ENCODE measurements at places on chromosomes 5 and 9.
A peak's percentile ranks its signal among the peaks of the same experiment; 100 is the strongest.

DNA sequence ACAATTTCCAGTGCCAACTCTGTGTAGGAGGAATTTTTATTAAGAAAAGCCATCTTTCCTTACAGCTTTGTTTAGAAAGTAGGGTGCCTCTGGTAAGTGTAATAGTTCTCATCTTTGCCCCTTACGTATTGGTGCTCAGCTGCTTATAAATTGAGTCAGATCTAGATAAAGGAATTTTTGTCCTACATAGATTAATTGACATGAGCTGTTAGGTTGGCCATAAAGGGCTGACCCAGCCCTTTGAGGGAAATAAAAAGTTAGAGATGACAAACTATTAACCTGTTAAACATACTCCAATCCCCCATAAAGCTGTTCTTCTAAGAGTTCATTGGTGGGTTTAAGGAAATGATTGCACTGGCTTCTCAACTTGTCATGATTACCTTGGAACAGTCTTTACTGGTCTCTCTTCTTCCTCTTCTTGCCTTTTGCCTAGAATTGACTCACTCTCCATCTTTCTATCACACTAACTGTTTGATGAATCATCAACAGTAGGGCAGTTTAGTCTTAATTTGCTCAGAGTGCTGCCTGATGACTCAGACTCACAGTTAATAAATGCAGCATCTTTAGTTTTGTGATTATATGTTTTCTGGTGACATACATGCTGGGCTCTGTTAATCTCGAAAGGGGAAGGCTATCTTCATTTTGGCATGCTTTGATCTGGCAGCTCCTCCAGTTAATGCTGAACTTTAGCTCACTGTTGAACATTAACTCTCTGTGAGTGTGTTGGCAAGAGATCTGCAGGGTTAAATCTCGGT, 51.7 kb downstream of the ARHGAP26 start:
- no peak for DNase-seq

DNA sequence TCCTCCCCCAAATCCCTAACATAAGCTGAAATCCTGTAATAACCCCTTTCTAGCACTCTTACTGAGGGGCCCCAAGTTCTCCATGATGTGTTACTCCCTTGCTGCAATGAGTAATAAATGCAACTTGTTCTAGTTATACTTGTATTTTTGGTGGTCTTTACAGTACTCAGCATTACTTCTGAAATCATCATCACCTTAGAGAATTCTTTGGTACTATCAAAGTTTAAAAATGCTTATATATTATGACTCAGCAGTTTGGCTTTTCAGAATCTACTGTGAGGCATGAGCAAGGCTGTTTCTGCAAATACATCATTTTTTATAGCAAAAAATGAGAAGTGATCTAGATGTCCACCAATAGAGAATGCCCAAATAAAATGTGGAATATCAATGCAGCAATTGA, 20.7 kb upstream of the ROPN1L start:
- no peak for DNase-seq

DNA sequence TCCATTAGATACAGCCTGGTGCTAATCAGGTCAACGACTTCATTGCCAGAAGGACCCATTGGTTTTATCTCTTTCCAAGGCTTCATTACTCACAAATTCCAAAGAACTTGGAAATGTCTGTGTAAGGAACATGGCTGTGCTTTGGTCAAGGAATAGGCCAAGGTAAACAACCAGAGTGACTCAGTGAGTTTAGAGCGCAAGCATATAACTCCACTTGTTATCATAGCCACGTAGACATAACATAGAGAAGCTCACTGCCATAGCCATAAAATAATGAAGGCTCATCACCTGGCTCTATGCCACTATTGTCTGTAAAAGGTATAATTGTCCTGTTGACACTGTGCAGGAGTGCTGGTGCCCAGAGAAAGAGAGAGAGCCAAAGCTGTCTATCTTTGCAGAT, 139.3 kb upstream of the PLCXD3 start:
- no peak for DNase-seq

DNA sequence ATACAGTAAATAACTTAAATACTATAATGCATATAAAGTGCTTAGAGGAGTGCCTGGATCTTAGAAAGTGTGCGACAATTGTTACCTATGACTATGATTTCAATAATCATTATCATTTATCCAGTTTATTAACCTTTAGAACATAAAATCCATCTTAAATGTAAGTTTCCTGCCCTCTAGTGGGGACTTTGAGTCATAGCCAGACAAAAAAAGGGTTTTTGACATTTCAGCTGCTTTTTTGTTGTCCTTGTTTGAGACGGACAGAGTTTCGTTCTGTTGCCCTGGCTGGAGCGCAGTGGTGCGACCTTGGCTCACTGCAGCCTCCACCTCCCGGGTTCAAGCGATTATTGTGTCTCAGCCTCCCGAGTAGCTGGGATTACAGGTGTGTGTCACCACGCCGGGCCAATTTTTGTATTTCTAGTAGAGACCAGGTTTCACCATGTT, 9.7 kb upstream of the C9orf152 start:
- peak; percentile 15 for DNase-seq

DNA sequence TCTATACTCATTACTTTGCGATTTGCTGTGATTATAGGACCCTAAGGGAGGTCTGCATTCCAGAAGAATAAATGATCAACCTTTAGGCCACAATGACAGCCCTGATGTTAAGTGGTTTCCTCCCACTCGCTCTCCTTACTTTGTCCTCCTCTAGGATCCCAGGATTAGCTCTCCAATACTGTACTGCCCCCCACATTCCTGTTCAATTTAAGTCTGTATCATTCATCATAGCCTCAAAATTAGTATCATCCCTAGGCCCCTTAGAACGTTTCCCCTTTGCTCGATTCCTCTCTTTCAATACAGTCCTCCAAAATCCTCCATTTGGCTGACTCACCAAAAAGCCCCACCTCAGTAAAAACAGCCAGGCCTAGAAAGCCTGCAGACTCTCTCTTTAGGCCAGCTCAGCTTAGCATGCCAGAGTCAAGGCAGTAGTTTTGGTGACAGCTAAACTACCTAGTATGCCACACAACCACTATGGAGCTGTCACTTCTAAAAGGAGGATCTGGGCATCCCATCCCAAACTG, 24.4 kb downstream of the RNF145 start:
- no peak for DNase-seq

- DNase-seq = no peak
Measured at GRCh38 chr5:153551537-153552079, 61.1 kb downstream of the GRIA1 start.

DNA sequence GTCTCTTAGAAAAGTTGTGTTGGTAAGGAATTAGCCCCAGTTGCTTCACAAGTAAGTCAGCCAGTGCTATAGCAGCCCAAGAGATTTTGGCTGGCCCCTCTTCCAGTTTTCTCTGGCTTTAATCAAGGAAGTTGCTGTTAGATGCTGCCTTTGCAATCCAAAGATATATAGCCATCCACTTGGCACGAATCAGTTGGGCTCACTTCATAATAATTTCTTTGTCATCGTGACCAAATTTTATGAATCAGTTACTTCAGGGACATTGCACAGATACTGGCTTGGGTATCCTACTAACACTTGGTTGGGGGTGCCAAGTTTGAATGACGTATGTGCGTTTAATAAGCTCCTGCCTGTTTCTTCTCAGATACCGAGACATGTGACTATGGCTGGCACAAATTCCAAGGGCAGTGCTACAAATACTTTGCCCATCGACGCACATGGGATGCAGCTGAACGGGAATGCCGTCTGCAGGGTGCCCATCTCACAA, 81.5 kb downstream of the VCAN start:
- no peak for DNase-seq

DNA sequence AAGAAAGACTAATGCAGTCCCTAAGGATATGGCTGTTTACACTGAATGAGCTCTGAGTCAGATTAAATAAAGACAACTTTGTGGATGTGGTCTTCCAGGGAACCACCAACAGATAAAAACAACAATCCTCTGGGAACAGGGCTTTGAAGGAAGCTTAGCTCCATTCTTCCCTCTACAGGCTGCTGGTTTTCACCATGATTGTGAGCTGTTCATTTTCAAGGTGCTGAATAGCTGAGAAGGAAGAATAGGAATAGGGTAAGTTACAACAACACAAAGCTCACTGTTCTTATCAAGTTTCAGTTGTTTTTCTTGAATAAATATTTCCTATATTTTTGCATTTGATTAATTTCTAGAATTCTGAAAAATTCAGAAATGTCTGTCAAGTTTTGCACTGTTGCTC, 25.9 kb upstream of the PTAR1 start:
- DNase-seq = no peak

DNA sequence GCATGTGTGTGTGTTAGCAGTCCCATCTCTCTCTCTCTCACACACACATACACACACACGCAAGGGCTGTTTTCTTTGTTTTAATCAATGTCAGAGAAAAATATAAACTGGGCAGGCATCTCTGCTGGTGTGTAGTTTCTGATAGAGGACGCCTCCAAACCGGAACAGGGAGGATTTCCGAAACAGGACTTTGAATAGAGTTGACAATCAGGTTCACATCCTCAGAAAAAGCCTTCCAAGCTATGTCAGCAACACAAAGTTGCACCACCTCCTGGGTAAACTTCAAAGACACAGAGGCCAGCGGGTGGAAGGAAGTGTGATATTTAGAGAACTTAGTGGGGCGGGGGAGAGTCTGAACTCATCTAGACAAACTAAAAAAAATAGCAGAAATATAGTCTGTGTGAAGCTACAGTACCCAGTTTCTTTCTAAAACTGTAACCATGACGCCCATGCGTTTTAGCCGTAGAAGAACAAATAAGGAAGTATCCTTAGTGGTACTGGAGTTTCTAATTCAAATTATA, 1.2 kb downstream of the ST8SIA4 start:
- DNase-seq = peak; percentile 58

DNA sequence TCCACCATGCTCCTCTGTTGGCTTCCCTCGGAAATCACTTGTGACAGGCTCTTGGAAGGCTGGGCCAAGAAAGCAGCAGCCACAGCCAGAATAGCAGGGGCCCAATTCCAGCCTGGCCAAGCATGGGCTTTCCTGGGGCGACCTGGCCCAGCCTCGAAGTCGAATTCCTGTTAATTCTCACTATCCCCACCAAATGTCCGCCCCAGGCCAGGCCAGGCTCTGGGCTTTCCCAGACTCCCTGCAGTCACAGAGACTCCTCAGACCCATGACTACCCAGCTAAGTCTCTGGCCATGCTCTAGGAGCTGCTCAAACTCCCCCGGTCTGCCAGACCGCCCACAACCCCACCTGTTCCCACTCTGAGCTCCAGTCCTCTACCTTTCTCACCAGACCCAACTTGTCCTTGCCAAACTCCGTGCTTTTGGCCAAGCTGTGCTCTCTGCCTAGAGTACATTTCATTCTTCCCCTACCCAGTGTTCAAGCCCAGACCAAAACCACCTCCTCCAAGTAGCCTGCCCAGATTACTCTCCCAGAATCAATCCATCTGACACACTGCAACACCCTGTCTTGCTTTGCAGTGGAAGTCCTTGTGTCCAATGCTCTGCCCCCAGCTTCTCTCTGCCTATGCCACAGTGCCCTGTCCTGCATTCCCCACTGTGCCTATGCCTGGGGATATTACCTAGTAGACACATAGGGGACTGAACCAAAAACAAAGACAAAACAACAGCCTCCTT, 26.2 kb downstream of the SHB start:
- DNase-seq = no peak

GRCh38 chr5:144194144-144194543, 23.5 kb downstream of the KCTD16 start:
- no peak for DNase-seq

DNA sequence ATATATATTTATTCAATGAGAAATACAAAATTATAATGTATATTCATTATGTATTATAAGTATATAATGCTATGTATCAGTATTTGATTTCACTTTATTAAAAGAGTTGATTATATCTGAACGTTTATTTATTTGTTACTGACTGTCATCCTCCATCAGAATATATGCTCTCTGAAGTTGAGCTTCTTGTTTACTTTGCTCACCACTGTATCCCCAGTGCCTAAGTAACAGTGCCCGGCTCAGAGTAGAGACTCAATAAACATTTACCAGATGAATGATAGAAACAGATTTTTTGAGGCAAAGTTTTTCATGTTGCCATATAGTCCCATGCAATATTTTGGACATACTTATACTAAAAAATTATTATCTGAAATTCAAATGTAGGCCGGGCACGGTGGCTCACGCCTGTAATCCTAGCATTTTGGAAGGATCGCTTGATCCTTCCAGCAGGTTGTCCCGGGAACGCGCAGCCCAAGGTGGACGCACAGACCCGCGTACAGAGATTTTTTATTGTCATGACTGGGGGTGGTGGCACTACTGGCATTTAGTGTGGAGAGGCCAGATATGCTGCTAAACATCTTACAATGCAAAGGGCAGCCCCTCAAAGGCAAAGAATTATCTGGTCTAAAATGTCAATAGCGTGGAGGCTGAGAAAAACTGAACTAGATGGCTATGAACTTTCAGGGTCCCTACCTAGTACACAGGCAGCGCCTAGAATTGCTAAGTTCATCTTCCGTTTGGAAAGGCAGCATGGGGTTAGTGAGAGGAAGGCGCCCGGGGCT, 761 bp upstream of the DNAJC25 start:
- DNase-seq = no peak

DNA sequence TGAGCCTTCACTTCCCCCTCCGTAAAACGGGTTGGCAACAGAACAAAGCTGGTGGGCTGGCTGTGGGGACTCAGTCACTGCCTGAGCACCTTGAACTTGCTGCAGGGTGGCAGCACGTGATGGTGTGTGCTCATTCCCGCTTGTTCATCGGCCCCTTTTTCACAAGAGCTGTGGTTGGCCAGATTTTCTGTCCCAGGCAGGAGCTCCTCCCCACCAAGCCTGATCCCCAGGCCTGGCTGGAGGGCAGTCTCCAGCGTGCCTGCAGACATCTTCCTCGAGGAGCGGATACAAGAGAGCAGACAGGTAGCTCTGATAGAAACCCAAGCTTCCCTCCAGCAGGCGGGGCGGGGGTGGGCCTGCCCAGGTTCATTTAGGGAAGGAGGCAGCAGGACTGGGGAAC, 61.9 kb upstream of the ORM1 start:
- no peak for DNase-seq

GRCh38 chr9:111715471-111715870, 54.1 kb downstream of the GNG10 start:
- DNase-seq = no peak

GRCh38 chr9:110465190-110465589, 114.4 kb downstream of the SVEP1 start:
- no peak for DNase-seq

GRCh38 chr5:41290810-41291209, 77.5 kb upstream of the C6 start:
- DNase-seq = no peak

All from putamen (tissue), 1 donor.